ENCODE measurements at places on chromosomes 16 and 17.

- DNase-seq: no peak
These were observed 1.0 kb upstream of the FBRS start for GRCh38 chr16:30656974-30657865.

GRCh38 chr16:67242138-67242730 lies 5.0 kb downstream of the FHOD1 start:
- DNase-seq: no peak

- DNase-seq: no peak
These were observed 154.4 kb downstream of the FOXL1 start for GRCh38 chr16:86732621-86733295.

- no peak for DNase-seq
These were observed 12.5 kb upstream of the CIBAR2 start for GRCh38 chr16:85124636-85125346.

DNA sequence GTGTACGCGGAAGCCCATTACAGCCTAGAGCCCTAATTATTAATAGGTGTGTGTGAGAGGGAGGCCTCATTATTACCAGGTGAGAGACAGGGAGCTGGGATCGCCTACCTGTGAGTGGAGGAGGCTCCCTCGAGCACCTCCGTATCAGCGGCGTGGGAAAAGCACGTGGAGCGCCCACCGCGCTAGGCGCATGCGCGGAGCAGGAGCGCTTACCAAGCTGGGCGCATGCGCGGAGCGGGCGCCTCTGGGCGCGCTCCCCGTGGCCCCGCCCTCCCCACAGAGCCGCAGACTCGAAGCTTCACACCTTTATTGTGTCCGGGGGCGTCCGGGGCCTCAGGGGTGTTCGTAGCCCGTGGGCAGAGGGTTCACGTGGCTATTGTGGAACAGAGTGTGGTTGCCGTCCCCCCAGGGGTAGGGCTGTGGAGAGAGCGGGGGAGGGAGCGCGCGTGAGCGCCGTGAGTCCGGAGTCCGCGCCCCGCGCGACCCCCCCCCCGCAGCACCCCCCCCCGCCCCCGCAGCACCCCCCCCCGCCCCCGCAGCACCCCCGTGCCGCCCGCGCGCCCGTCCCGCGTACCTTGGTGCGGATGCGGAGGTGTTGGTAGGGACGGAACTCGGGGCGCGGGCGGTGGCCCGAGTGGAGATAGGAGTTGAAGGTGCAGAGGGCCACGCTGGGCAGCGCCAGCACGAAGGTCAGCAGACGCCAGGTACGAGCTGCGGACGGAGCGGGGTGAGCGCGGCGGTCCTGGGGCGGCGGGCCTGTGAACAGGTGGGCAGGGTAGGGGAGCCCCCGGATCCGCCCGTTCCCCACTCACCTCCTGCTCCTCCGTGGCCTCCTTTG lies 500 bp downstream of the COX6A2 start:
- DNase-seq: no peak

DNA sequence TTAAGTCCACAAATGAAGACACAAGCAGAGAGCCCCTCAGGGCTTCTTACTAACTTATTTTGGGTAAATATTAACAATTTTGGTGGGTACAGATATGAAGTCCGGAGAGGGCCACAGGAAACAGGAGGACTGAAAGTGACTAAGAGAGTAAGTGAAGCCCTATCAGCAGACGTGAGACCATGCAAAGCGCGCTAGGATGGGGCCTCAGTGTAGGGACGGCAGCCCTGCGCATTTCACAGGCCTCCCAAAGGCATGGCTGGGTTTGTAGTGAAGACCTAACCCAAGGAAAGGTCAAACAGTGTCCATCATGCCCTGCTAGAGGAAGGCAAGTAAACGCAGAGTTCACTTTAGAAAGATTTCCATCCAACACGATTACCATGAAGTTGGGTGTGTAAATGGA lies 60.0 kb upstream of the SREBF1 start:
- no peak for DNase-seq

DNA sequence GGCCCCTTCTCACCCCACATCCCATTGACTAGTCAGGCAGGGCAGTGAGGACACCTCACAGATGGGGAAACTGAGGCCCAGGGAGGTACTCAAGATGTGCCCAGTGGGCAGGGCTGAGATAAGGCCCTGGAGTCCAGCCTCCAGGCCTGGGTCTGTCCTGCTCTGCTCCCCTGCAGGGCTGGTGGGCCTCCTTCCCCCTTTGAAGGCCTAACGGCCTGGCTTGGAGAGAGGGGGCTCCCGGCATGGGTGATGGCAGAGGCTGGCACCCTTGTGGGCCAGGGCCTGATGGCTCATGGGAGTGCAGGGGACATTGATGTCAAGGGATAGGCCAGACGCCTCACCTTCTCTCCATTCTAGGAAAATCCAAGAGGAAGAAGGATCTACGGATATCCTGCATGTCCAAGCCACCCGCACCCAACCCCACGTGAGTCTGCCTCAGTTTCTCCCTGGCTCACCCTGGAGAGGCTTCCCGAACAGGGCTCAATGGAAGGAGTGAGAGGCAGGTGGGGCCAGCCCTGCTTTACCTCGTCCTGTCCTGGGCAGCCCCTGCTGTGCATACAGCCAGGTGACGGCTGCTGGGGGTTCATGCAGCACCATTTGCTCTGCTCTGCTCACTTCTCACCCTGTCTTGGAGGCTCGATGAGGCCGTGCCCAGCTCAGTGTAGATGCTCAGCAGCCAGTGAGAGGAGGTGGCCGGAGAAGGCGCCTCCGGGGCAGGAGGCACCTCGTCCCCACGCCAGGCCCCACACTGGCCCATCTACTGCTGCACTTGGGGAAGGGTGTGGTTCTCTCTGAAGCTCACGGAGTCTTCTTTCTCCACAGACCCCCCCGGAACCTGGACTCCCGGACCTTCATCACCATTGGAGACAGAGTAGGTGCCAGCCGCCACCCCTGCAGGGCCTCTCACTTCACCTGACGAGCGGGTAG lies 13.8 kb downstream of the MAP2K3 start:
- no peak for DNase-seq

DNA sequence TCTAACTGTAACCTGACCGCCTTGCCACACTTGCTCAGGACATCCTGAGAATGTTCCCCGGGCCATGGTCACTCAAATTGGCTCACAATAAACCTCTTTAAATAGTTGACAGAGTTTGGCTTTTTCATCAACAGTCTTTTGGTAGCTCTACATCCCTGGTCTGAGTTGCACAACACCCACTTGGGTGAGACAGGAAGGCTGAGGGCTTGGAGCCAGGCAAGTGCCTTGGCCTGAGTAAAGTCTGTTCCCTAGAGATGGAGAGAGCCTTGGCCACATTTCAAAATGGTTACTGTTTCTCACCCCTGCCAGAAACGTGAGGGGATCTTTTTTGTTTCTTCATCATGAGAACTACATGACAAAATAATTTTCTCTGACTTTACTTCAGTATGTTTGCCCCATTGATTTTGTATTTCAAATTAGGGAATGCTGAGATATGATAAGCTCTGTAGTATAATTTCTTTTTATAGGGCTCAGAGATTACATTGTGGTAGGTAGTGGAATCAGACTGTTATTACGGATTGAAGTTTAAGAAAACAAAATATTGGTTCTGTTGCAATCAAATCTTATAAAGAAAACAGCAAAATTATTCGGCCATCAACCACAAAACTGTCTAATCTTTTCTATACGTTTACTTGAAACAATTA lies 53.9 kb upstream of the NETO2 start:
- DNase-seq: no peak

DNA sequence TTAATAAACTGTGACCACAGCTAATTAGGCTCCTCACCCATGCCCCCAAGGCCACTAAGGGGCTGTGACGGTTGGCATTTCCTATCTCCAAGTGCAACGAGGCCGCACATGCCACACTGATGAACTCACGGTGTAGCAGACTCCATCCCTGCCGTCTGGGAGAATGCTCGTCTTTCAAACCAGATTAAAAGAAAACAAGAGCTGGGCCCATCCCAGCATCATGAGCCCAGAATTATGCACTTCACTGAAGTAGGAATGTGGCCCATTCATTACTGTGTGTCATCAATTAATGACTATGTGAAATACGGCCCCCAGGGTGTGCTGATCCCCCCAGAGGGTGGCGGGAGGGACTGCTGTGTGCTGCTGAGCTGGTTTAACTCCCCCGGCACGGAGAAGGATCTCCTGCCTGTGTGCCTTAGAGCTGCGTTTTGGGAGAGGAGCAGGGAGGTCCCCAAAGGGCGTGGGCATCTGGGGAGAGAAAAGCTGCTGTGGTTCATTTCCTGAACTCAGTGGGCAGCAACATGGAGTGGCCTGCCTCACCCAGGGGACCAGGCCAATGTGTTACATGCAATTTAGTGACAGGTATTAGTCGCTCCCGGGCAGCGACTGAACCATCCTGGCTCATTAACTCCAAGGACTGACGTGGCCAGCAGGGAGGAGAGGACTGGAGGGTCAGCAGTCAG lies 194.5 kb downstream of the FOXL1 start:
- DNase-seq: peak; percentile 72

GRCh38 chr16:89120281-89120680 lies 26.6 kb downstream of the ACSF3 start:
- no peak for DNase-seq

DNA sequence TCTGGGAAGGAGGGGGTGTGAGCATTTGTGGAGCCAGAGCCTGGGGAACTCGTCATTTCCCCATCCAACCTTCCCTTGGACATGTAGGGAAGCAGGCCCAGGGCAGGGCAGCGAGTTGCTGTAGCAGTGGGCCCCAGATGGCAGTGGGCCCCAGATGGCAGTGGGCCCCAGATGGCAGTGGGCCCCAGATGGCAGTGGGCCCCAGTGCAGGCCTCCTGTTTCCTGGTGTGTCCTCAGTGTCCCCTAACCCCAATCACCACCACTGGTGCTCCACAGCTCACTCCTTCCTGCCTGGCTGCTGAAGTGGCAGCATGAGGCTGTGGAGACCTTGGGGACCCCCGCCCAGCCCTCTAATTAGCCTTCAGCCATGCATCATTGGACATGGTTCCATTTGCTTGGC lies 4.5 kb downstream of the KCNJ12 start:
- no peak for DNase-seq

GRCh38 chr17:59641799-59642484 lies 22.2 kb downstream of the CLTC start:
- no peak for DNase-seq

GRCh38 chr17:15278380-15278779 lies 13.3 kb upstream of the PMP22 start:
- no peak for DNase-seq

All from amniotic stem cell (primary cell).